ENCODE measurements at places on chromosomes 6 and 20.

- no peak for DNase-seq
These were observed at the start of gene TNF for GRCh38 chr6:31575335-31575901. TNF (plus strand) TSS chr6:31575565; CDS start chr6:31575742, 177 bp downstream.

DNA sequence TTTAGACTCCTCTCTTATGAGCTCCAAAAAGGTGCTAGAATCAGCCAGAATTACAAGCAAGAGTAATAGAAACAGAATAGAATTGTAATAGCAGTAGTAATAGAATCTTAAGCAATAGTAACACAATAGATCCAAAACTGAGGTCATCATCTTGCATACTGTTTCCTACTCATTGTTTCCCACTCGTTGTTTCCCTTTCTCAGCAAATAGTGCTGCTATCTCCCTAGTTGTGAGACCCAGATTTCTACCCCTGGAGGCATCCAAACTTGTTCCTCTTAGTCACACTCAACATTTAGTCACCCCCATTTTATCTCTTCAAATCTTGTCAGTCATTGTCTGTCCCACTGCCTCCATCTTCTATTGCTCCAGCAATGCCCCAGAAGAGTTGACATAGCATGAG lies 356.9 kb upstream of the MARCKS start:
- DNase-seq = no peak

- DNase-seq = no peak
These were observed 60.2 kb downstream of the CTCFL start for GRCh38 chr20:57464642-57465211.

- no peak for DNase-seq
These were observed 52.2 kb downstream of the ADGB start for GRCh38 chr6:146650799-146651481.

DNA sequence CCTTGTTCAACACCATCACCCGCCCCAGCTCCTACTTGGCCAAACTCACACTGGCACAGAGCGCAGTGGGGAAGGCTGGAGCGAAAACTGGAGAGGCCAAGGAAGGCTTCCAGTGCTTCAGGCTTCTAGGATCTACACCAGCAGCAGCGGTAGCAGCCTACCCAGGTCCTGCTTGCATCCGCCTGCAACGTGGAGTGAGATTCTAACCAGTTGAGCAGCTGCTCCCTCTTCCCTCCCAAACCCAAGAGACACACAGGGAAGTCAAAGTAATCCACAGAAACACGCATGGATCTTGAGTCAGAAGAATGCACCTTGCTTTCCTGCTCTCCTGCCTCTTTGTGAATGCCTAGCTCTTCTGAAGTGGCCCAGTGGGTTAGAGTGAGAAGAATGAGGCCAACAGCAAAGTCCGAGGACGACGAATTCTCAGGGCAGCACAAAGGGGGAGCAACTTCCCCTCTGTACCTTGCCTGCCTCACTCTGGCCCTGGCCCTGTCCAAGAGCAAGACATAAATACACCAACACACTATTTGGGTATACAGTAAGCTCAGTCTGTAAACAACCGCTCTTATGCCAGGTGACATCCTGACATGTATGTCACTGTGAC lies 95.9 kb upstream of the FOXQ1 start:
- DNase-seq = no peak

GRCh38 chr6:33206864-33207551 lies 1.3 kb upstream of the RING1 start:
- no peak for DNase-seq

DNA sequence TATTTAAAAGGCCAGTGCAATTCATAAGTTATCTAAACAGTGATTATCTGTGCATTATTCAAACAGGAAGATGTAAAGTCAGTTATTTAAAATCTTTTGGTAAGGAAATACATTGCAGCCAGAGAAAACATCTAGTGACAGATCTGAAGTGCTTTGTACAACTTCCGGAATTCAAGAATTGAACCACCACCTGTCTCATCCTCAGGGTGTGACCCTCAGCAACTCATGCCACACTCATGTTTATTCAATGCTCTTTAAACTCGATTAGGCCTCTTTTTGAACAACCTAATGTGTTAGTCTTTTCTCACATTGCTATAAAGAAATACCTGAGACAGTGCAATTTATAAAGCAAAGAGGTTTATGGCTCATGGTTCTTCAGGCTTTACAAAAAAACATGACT lies 62.6 kb upstream of the GGTLC1 start:
- DNase-seq = no peak

- DNase-seq = no peak
These were observed 8.8 kb downstream of the C20orf202 start for GRCh38 chr20:1212023-1212422.

- no peak for DNase-seq
These were observed 15.9 kb downstream of the KCNK5 start for GRCh38 chr6:39213195-39213920.

- no peak for DNase-seq
These were observed 35.4 kb upstream of the MRPS18A start for GRCh38 chr6:43722920-43723545.

DNA sequence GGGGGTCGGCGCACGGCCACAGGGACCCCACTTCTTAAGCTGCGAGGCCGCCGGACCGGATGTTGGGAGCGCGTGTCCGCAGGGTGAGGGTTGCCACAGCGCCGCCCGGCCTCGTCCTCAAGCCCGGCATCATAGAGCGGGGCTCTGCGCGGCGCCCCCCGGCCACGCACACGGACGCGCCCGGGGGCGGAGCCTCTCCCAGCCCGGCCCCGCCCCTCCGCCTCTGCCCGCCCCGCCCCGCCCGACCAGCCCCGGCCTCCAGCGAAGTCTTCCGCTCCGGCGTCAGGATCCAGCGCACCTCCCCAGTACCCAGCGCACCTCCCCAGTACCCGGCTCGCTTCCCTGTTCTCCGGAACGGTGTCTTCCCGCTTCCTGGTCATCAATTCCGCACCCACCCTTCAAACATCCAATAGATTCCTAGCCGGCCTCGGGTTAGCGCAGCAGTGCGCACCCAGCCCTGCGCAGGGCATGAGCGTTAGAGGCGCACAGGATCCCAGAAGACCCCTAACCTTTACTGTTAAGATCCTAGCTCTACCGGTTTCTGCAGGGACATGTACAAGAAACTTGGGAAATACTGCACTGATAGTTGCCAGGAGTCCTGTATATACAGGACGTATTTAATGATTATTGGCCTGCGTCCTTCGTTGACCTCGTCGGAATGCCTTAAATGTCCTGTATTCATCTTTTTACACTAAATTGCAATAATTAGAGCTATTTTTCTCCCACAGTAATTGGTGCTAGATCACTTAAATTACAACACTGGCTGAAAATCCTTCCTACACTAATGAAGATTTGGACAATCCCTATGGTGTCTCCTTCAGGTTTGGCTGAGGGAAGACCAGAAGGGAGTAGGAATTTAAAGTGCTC lies 535 bp upstream of the DNAAF9 start:
- no peak for DNase-seq

DNA sequence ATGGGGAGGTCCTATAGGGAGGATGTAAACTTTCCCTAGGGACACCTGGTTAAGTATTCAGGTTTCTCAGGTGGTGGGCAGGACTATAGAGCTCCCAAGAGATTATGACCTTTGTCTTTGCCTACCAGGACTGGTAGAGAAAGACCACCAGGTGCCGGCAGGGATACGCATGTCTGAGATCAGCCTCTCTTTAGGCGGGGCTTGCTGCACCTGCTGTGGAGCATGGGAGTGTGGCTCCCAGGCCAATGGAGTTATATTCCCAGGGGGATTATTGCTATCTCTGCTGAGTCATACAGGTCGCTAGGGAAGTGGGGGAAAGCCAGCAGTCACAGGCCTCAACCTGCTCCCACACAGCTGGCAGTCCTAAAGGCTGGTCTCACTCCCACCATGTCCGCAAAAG lies 280.5 kb upstream of the MMS22L start:
- no peak for DNase-seq

DNA sequence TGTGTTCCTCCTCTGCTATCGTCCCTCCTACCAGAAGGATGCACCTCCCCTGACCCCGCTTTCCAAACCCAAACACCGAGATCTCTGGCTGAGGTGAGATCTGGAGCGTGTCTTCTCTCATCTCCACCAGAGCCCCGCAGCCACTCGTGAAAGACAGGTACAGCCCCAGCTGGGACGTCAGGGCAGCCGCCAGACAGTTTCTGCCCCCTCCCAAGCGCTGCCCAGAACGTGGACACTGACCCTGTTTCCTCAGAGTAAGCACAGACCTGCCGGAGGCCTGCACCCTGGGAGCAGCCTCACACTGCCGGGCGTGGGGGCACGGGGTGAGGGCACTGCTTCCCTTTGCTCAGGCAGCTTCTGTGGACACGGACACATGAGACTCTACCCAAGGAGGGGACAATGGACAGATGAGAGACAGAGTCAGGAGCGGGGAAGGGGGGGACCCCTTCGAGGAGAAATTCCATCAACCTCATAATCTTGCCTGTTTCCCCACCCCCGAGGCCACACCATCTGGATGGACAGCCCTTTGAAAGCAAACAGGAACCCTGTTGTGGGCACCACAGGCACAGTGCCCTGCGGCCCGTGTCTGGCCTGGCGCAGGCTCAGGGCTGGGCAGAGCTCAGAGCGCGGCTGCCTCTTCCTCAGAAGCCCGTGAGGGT lies 210.6 kb downstream of the DLL1 start:
- DNase-seq = no peak

DNA sequence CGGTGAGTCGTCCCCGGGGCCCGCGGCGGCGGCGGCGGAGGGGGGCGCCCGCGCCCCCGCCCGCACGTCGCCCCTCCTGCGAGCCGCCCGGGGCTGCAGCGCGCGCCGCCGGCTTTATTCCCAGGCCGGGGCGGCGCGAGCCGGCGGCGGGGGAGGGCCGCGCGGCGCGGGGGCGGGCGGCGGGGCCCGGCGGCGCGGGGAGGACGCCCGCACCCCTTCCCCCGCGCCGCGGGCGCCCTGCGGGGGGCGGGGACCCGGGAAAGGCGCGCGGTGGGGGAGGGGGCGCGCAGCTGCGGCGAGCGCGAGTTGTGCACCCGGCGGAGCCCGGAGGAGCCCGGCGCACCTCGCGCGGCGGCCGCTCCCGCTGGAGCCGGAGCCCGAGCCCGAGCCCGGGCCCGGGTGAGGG lies 646 bp downstream of the HMGA1 start:
- DNase-seq = no peak

- DNase-seq = no peak
These were observed 17.7 kb downstream of the GFOD1 start for GRCh38 chr6:13469693-13470092.

DNA sequence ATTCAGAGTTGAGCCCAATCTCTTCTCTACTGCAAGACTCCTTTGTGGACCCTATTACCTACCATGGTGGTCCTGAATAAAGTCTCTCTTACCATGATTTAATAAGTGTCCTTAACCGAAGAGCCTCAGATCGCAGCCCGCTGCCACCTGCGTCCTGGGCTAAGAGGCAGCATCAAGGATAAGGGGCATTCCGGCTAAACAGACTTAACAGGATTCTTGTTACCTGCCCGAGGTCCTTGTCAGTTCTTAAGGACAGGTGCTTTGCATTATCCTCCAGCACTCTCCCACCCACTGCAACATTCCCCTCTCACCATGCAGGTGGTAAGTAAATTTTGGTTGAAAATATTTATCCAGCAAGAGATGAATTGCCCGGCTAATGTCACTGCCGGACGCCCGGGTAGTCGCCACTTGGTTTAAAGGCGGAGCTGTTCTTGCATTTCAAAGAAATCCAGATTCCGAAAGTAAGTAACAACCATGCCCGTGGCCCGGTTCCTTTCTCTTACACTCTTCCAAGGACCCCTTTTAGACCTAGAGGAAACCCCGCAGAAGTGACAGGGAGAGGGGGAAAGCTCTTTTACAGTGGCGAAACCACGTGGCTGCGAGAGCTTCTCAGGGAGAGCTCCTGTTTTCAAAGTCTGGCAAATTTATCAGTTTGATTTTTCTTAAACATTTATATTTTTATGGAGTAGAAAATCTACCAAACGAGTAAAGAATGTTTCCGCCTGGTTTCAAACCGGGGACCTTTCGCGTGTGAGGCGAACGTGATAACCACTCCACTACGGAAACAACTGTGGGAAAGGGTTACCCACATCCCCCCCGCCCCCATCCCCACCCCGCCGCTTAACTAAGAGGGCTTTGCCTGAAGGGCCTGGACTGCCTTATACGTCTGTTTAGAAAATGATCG lies 41.9 kb upstream of the PRSS16 start:
- DNase-seq = no peak

DNA sequence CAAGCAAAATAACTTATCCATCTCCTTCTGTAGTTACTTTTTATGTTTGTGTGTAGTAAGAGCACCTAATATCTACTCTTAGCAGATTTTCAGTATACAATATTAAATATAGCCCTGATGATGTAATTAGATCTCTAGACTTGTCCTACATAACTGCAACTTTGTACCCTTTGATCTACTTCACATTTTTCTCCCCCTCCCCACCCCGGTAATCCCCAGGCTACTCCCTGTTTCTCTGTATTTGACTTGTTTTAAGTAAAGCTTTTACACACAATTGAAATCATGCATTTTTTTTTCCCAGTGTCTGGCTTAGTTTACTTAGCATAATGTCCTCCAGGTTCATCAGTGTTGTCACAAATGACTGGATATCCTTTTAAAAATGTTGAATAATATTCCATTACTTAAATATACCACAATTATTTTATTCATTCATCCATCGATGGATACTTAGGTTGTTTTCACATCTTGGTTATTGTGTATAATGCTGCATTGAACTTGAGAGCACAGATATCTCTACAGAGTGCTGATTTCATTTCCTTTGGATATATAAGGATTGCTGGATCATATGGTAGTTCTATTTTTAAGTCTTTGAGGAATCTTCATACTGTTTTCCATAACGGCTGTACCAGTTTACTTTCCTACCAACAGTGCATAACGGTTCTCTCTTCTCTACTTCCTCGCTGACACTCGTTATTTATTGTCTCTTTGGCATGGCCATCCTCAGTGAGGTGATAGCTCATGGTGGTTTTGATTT lies 212.7 kb downstream of the CDKAL1 start:
- DNase-seq = peak; percentile 23

All from retinal pigment epithelial cell (primary cell).